ENCODE measurements at places on chromosomes 11 and 22.

DNA sequence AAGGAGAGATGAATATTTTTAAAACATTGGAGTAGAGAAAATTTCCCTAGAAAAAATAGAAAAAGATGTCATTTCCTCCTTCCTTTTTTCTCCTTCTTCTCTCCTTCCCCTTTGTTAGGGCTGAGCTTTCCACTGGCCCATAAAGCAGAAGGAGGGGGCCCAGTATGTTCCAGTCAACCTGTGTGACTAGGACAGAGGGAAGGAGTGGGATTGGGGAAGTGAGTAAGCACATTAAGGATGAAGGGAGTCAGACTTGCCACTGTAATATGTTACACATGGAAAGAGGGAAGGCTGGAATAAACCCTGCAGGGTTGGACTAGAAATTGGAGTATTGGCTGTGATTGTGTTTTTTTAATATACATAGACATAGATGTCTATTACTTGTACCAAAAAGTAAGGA, 20.1 kb upstream of the SPINDOC start:
- DNase-seq, result no peak

DNA sequence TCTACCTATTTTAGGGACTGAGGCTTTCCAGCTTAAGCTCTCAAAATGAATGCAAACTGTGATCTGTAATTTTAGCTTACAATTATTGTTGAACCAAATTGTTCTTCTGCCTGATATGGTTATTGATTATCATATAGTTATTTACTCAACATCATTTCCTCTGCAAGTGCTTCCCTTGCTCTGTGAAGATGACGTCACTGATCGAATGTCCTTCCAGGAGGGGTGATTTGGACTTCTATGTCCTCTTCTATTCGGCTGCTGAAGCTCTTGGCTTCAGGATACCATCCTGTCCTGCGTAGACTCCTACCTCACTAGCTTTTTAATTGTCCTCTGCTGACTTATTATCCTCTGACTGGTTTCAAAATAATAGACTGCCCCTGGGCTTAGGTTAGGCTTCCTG, 137.4 kb upstream of the LARGE1 start:
- no peak for DNase-seq

- DNase-seq, result no peak
Measured at GRCh38 chr11:33897761-33898375, 6.0 kb upstream of the LMO2 start.

DNA sequence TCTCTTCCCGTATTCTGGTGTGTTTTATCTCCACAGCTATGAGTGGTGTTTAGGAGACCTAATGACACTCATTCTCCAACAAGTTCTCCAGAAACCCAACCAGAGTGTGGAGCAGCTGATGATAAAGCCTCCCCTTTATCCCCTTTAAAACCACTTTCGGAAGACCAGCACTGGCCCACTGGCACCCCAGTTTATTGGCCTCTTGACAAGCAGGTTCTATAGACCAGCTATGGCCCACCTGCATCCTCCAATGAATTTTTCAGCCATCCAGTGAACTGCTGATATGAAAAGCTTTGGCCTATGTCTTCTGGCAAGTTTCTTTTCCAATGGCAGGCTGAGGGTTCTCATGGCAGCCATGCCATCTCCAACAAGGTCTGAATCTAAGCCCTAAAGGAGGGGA, 27.4 kb downstream of the CHST1 start:
- no peak for DNase-seq

DNA sequence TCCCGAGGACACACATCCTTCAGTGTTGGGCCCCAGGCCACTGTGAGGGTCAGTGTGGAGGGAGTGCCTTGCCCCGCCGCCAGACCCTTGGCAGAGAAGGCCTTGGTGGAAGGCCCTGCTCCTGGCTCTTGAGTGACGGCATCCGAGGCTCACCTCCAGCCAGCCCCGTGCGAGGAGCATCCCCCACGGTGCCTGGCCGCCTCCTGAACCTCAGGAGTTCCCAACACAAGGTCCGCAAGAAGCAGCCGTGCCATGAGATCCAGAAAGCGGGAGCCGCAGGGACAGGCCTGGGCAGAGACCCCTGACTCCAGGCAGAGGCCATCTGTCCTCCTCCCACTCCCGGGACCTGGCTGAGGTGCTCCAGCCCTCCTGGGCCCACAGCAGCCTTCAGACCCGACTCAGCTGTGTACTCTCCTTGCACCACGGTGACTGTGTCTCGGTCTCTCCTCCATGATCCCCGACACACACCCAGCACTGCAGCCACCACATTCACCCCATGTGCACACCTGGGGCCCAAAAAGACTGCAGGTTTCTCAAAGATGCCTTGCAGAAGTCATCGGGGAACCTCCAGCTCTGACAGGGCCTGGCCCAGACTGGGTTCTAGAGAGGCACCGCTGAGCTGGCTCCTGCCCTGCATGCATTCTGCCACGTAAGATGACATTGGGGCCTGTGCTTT, 870.2 kb downstream of the BRD1 start:
- DNase-seq, result no peak

DNA sequence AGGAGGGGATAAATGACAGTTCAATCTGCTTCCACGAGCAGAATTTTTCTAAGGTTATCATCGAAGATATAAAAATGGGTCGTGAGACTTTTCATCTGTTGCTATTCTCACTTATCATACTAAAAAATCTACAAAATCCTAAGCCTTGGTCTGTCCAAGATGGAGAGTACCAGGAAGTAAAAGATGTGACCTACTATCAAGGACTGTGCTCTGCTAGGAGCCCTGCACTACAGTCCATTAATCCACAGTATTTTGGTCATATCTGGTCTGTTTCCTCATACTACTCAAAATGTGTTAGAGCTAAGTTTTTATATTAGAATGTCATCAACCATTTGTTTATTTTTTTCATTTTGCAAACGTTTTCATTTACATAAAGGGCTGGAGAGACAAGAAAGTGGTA, 79.4 kb downstream of the DDIAS start:
- DNase-seq, result no peak

DNA sequence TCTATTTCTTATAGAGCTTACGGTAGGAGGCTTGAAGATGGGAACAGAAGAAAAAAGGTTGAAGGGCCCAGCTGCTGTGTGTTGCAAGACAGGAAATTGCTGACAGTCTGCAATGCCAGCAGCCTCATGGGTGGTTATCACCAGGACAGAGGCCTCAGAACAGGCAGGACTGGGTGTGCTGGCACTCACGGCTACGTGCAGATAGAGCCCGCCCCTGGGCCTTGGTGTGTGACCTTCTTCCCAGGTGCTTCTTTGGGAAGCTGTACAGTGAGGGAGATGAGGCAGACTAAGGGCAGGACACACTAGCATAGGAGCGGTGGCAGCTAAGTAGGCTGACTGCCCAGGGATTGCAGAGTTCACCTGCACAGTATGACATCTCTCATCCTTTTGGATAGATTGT, 12.6 kb downstream of the PRAME start:
- DNase-seq, result no peak

DNA sequence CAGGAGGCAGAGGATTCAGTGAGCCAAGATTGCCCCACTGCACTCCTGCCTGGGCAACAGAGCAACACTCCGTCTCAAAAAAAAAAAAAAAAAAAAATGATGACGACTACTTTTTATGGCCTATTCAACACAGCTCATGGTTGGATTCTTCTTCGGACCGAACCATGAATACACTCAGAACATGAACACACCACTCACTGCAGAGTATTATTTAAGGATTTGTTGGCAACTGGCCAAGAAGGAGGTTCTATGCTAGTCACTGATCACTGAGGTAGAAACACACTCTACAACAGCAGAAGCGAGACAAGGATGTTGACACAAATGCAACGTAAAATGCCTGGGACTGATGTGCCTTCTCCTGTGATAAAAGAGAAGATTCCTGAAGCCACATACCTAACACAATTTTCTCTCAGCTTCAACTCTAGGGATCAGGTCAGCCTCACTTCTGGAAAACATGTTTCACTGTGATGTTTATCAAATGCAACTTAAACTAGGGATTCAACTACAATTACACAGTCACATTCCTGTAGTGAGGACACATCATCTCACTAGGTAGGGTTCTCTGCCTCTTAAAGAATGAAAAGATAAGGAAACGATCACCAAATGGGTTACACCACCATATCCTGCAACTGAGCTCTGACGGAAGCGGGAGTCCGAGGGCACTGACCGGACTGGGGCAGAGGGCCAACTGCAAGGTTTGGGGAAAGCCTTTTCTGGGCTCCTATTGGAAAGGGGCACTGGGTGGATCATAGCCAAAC, 82.5 kb downstream of the SGSM3 start:
- no peak for DNase-seq

DNA sequence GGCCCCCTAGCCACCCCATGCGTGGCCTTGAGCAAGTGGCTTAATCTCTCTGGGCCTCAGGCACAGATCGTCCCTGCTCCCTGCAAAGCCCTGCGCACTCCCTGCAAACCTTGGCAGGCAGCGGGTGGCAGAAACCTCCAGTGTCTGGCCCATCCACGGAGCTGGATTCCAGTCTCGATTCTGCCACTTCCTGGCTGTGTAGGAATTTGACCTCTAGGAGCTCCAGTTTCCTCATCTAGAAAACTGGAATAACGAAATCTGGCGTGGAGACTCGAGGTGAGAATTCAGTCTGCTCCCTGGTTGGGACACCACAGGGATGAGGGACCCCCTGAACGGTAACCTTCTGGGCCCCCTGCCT, 186.9 kb downstream of the MN1 start:
- DNase-seq, result no peak

GRCh38 chr11:134355136-134355535, 23.3 kb downstream of the GLB1L2 start:
- no peak for DNase-seq

DNA sequence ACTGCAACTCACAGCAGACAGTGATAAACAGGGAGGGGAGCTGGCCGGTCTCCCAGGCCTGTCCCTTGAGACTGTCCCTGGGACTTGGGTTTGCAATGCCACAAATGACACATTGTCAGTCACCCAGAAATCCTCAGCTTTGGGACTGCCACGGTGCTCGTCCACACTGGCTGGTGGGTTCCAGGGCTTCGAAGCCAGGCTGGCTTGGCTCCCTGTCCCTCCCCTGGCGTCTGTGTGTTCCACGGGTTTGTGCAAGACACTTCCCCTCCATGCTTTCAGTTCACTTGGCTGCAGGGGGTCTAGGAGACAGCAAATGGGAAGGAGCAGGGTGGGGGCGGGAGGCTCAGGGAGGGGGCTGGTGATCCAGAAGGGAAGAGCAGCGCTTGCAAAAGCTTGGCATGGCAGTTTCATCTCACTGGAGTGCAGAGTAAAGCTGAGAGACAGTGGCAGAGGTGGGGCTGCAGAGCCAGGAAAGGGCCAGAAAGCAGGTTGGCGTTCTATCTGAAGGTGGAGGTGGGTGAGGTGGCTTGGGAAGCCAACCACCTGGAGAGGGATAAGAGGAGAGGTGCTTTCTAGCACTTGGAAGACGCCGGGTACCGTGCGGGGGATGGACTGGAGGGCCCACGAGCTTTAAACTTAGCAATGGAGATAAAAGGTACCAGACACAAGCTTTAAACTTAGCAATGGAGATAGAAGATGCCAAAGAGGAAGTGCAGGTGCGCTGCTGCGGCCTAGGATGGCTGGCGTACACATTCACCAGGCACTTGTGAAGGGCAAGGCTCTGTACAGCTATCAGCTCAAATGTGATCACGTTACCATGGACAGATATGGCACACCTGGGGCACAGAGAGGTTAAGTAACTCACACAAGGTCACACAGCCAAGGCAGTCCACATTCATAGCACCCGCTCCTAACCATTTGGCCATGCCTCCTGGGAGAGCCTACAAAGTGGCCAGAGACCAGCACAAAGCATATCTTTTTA, 86.4 kb upstream of the SHISAL1 start:
- no peak for DNase-seq

GRCh38 chr11:119316016-119316728, 758 bp downstream of the MCAM start:
- DNase-seq, result peak; percentile 34

DNA sequence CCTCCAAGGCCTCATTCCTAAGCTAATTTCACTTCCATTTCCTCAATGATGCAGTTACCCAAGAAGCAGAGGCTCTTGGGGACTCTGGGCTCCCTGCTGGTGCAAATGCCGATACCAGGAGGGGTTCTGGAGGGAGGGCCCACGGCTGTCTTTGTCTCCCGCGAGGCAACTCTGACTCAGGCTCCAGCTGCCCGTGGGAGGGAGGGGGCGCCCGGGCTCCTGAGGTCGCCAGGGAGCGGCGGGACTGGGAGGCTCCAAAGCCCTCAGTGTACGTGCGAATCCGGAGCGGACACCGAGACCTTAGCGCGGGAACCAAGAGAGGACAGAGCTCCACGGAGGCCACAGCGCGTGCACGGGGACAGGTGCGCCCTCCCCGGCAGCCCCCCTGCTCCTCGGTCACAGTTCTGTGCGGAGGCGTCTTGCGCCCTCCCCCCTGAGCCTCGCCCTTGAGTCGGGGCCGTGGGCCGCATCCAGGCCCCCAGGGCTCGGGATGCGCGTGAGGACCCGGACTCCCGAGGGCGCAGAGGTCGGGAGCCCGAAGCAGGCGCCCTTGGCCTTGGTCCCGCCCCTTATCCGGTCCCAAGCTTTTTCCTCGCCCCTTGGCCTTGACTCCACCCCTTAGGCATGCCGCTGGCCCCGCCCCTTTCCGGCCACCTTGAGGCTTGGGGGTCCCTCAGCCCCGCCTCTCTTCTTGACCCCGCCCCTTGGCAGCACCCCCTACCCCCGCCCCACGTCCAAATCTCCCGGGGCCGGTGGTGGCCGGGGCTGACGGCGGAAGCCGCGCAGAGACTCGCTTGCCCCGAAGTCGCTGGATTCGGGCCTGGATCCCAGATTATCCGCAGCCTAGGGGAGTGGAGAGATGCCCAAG, 4.7 kb upstream of the SHISA8 start:
- peak; percentile 53 for DNase-seq

- DNase-seq, result no peak
Measured at GRCh38 chr11:117826832-117827231, 2.3 kb upstream of the FXYD2 start.

DNA sequence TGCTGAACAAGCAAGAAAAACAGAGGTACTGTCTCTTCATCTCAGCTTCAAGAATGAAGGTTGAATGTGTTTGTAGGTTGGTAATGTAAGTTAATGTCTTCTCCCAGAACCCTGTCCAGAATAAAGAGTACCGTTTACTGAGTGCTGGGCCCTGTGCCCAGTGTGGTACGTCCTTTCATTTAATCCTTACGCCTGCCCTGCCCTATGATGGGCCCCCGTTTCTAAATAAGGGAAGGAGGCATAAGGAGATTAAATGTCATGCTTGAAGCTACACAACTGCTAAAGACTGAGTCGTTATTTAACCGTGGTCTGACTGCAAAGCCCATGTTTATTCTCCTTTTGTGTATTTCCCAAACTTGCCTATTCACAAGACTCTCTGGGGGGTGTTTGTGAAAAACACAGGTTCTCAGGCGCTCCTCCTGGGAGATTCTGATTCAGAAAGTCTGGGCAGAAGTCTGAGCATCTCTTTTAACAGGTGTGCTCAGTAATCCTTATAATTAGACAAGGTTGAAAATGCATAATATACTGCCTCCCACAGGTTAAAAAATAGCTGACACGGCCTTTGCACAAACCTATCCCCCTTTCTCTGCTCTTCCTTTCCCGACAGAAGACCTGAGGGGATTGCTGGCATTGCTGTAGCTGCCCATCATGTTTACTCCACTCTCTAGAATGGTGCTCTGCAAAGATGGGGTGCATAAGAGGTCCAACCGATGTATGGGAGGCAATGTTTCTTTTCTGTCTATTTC, 56.3 kb upstream of the ZBTB44 start:
- DNase-seq, result no peak

GRCh38 chr11:15073361-15074205, at the start of gene CALCB:
Gene CALCB, plus strand, starts transcription at chr11:15073593. Its CDS starts 1,126 bp downstream, at chr11:15074719.
- peak; percentile 75 for DNase-seq

Measured in neural progenitor cell (in vitro differentiated cells).